AG09309 (cell line): ENCODE measurements at places on chromosomes 5 and 9.

- DNase-seq: no peak
Measured at GRCh38 chr5:6773342-6774035, 60.3 kb downstream of the TENT4A start.

DNA sequence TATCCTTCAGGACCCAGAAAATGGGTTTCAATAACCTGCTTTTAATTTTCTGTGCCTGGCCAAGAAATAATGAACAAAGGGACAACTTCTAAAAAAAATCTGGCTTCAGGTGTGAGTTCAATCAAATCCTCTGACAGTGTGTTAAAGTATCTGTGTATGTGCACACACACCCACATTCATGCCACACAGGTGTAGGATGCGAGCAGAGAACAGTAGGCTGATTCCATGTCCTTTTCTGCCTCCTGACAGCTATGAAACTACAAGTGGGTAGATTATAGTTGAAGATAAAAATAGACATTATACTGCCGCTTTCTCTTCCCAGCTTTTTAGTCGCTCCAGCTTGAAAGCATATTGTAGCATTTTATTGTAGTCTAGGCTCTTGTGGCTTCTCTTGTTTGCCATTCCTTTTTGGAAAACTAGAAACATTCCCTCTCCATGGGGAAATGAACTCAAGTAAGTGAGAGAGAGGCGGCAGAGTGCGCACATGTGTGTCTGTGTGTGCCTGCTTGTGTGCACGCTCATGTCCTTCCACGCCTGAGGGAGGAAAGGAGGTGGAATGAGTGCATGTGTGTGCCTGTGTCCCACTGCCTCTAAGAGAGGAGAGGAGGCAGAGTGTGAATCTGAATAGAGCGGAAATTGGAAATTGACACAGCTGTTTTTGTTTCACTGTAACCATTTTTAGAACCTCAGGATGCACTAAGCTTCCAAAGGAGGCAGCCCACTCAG, 273.0 kb downstream of the ELAVL2 start:
- DNase-seq: no peak

DNA sequence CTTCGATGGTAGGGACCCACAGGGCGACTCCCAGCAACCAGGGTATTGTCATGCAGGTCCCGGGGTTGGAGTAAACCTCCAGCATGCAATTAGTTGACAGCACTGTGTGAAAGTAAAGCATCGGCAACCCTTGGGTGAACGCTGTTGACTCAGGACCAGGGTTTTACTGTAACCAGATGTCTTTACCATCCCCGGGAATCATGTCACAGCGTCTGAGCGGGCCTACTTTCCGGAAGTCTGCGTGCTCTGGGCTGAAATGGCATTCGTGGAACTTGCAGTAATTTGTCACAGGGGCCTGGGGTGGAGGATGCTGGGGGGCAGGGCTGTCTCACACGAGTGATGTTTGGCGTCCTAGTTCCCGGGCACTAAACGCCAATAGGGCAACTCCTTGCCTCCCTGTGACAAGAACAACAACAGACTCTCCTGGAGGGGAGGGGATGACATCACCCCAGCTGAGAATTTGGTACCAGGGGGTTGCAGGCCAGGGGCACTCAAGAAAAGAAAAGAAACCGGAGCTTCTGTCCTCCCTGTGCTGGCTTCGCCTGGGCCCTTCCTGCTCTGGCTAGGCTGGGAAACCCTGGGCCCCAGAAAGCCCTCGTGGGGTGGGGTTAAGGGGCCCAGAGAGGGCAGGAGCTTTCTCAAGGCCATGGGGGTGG, 10.1 kb upstream of the UBAC1 start:
- DNase-seq: peak; percentile 35

DNA sequence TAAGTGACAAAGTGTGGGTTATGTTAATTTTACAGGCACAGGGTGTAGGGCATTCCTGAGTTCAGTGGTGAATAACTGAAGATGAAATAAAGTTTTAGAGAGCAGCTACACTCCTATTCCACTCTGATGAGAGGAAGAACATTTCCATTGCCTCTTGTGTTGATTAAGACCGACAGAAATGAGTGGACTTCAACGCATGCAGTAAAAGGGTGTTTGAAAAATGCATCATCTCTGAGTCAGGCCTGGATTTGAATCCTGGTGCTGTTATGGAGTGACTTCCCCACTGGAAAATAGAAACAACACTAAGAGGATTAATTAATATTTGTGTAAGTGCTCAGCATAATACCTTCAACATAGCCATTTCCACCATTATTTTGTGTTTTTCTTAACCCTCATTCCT, 86.3 kb downstream of the PRR16 start:
- no peak for DNase-seq

- no peak for DNase-seq
Measured at GRCh38 chr9:69193685-69194032, 19.6 kb downstream of the TJP2 start.

DNA sequence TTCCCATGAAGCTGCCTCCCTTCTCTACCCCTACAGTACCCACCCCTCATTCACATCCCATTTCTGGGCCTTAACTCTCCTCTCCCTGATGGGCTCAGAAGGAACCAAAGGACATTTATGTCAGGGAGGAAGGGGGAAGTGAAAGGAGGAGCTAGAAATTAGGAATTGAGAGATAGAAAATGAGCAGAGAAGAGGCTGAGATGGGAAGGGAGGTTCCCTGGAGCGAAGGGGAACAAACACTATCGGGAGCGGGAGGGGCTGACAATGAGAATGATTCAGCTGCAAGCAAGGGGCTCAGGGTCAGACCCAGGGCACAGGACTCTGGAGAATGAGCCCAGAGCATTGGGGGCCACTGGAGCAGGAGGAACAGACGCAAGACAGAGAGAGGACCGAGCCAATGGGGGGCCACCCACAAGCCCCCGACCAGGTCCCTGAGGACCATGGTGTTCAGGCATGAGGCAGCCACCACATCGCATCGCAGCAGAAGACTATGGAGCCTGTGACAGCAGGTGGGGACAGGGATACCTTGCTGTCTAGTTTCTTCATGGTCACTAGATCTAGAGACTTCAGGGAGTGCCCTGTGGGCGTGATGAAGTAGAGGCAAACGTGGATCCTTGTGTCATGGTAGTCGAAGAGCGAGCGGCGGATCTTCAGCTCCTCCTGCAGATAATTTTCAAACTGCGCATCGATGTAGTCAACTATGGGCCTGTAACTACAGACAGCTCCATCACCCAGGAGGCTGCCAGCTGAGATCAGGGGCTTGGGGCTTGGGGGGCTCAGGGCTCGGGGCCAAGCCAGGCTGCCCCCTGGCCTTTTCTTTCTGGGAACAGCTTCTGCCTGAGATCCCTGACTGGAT, 13.6 kb downstream of the SEPTIN8 start:
- DNase-seq: no peak

DNA sequence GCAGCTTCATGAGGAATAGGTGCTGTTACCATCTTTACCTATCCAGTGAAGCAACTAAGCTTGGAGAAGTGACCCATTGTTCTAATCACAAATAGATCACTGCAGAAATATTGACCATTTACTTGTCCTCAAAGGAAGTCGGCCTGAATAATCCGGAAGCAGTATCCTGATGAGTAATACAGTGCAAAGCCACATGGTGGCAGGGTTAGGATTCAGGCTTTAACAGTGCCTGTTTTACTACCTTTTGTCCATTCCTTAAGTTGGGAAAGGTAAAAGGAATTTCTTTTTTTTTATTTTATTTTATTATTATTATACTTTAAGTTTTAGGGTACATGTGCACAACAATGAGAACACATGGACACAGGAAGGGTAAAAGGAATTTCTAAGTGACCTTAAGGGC, 336.3 kb downstream of the KDM4C start:
- no peak for DNase-seq

DNA sequence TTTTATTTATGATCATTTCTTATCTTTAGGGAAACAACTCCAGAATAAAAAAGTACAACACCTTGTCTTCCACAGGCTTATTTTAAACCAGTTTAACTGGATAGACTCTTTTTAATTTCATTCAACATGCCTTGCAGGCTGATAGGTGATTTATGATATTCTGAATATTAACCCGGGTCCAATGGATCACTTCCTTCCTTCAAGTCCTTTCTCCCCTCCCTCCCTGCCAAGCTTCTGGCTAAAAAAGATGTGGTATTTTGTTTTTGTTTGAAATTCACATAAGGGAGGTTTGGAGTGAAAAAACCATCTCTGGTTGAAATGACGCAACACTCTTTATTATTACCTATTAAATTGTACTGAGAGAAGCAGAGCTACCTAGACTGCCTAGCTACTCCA, 265.3 kb downstream of the MLLT3 start:
- DNase-seq: no peak

DNA sequence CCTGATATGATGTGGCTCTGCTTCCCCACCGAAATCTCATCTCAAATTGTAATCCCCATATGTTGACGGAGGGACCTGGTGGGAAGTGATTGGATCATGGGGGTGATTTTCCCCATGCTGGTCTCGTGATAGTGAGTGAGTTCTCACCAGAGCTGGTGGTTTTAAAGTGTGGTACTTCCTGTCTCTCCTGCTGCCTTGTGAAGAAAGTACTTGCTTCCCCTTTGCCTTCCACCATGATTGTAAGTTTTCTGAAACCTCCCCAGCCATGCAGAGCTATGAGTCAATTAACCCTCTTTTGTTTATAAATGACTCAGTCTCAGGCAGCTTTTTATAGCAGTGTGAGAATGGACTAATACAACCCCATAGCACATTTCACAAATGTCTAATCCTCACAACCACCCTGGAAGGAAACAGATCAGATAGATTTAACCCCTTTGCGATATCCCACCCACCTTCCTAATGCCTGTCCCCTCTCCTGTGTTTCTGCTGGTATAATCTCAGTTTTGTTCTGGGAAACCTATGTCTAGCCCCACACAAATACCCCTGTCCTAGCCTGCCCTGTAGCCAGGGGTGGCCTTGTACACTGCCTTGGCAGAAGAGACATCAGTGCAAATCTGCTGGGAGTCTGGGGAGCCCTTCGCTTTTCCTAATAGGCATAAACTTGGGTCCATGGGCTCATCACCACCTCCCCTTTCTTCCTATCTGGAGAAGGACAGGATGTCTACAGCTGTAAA, 157.0 kb upstream of the RAI14 start:
- DNase-seq: peak; percentile 64
